ENCODE measurements at places on chromosomes 5 and 9.

- DNase-seq = no peak
Measured at GRCh38 chr9:136220017-136220729, 15.2 kb upstream of the LHX3 start.

DNA sequence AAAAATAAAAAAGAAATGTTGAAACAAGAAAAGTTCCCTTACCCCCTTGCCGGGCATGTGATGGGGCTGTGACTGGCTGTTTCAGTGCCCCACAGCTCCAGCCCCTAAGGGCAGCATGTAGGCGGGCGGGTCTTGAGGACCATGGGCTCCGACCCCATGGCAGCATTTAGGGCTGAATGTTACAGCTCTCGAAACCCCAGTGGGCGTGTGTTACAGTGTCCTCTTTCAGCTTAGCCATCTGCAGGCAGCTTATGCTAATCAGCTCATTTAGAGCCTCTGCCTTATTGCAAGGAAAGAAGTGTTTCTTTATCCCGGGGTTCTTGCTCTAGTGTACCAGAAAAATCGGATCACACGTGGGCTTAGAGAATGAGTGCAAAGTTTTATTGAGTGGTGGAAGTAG is 497.4 kb upstream of the CYLC2 start:
- no peak for DNase-seq

DNA sequence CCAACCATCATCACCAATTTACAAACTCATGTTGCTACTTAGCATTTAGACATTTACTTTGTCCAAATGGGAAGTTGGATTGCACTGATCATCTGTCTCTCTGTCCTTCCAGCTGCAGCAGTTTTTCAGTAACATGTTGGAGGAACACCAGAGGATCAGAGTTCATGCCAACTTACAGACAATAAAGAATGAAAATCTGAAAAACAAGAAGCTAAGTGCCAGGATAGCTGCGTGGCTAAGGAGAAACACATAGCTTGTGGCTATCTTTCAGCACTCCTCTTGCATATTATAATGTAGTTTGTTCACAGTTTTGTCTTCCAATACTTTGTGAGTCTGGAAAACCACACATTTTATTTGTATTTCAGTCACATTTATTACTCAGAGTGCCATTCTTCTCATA is 6.4 kb upstream of the ARL14EPL start:
- no peak for DNase-seq

DNA sequence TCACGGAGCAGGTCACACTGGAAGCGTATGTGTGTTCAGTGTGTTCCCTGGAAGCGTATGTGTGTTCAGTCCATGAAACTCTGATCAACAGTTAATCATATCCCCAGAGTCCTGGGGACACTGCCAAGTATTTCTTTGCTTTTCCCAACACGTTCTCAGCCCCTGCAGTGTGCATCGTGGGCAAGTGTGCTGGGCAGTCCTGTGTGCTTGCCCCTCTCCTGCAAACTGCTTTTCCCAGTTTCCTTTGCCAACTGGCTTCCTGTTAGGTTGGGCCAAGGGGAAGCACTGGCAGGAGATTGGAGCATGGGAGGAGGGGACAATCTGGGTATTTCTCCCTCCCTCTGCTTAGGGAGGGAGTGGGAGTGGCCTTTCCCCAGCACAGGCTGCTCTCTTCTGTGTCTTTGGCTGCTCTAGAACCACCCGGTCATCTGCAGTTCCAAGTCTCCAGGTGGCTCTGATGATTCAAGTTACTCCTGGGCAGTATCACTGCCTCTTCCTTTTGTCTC is 36.8 kb upstream of the NEK6 start:
- peak; percentile 63 for DNase-seq

DNA sequence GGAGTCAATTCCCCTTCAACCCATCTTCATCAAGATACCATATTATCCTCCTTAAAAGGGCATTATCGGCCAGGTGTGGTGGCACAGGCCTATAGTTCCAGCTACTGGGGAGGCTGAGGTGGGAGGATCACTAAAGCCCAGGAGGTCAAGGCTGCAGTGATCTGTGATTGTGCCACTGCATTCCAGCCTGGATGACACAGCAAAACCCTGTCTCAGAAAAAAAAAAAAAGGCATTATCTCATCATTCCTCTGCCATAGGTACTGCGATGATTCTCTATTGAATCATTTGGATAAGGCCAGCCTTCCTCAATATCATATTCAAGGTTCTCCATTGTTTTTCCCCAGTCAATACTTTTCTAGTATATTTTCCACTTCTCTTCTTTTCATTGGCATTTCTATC is 39.2 kb upstream of the RAB3C start:
- no peak for DNase-seq

- DNase-seq = no peak
Measured at GRCh38 chr5:172451771-172452197, 2.5 kb downstream of the SH3PXD2B start.

- DNase-seq = no peak
Measured at GRCh38 chr5:124315741-124316415, 430.6 kb downstream of the ZNF608 start.

GRCh38 chr5:88734191-88734640 is 148.8 kb downstream of the MEF2C start:
- no peak for DNase-seq
